ENCODE measurements at places on chromosomes 3 and 15.

GRCh38 chr15:93179700-93180102 lies 90.7 kb upstream of the RGMA start:
- DNase-seq: no peak

DNA sequence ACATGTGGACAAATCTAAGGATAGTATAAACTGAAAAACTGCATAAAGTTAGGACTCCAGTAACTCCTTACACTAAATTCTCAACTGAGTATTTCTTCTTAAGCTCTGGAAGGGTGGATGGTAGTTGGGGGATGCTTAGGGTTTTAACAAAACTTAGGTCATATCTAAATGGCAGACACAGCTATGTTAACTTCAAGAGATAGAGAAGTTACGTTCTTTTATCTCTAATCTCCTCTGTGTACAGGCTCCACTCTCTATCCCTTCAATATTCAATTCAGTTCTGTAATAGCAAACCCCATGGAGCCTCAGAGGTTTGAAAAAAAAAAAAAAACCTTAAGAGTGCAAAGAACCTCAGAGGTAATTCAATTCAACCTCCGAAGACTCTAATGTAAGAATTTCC lies 3.1 kb downstream of the CMTM6 start:
- DNase-seq: no peak

GRCh38 chr15:67924359-67924974 lies 84.6 kb upstream of the RNU6-1 start:
- no peak for DNase-seq

- DNase-seq: no peak
Measured at GRCh38 chr3:30294241-30294667, 312.1 kb upstream of the TGFBR2 start.

DNA sequence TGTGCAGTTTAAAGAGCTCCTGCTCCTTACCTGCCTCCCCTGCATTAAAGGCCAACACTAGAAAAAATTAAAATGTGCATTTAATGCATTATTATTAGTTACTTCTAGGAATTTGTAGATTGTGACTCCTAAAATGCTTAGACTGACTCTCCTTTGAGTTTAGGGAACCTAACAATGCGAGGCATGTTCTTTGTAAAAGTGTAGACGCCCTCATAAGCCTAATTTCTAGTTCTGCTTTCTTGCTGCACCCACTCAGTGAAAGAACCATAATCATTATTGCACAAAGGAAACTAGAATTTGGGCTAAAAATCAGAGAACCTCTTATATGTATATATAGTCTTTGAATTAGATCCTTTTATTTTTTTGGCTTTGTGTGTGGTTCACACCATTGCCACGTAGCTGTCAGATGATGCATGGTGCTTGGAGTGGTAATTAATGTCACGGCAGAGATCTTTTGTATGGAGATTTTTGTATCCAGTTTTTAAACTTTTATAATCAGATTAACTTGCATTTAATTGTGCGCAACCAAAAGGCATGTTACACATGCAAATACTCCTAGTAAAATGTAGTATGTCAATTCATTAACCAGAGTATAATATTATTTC lies 710 bp downstream of the ABHD10 start:
- DNase-seq: no peak

GRCh38 chr3:62667714-62668113 lies 207.5 kb downstream of the CADPS start:
- no peak for DNase-seq

DNA sequence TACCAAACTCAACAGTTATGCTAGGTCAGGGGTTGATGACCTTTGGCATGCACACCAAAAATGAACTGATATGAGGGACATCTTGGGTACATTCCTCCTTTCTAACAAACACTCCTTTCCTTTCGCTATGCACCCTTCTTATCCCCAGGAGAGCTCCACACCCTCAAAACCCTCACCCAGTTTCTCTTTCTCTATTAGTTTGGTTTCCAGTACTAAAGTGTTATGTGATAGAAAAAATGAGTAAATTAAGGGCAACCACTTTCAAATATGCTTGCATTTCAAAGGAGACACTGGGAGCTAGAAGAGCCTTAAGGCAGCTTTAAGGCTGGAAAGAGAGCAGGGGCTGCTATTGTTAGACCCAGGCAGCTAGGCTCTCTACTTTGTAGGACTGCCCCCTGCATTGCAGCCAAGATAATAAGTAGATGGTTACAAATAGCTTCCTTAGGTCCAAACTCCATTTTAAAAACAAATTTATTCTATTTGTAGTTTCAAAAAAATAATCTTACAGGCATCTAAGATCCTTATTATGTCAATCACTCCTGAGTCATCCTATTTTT lies 244.3 kb downstream of the ZIC1 start:
- DNase-seq: no peak

GRCh38 chr15:27757052-27757451 lies 342.1 kb downstream of the OCA2 start:
- no peak for DNase-seq

- no peak for DNase-seq
Measured at GRCh38 chr3:45773072-45773471, 23.3 kb downstream of the SLC6A20 start.

- DNase-seq: peak; percentile 71
Measured at GRCh38 chr15:101615986-101616848, 36.0 kb downstream of the TM2D3 start.

- DNase-seq: no peak
Measured at GRCh38 chr3:125434582-125435011, 59.5 kb upstream of the ZNF148 start.

GRCh38 chr3:30819067-30819798 lies 75.2 kb downstream of the GADL1 start:
- DNase-seq: no peak

GRCh38 chr15:95698230-95698629 lies 632.3 kb upstream of the NR2F2 start:
- DNase-seq: no peak

- no peak for DNase-seq
Measured at GRCh38 chr3:183309276-183309675, 56.2 kb downstream of the B3GNT5 start.

GRCh38 chr3:46895204-46895660 lies 17.7 kb downstream of the PTH1R start:
- peak; percentile 79 for DNase-seq

DNA sequence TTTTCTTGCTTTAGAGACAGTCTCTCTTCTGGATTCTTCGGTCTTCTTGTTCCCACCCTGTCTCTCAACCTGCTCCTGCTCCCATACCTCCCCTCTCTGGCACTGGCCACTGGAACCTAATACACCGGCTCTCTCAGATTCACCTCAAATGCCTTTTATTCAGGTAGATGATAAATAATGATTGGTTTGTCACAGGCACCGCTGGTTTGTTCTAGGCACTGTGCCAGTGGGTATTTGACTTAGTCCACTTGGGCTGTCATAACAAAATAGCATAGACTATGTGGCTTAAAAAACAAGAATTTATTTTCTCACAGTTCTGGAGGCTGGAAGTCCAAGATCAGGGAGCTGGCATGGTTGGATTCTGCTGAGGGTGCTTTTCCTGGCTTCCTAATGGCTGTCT lies 278.2 kb upstream of the STT3B start:
- DNase-seq: no peak

DNA sequence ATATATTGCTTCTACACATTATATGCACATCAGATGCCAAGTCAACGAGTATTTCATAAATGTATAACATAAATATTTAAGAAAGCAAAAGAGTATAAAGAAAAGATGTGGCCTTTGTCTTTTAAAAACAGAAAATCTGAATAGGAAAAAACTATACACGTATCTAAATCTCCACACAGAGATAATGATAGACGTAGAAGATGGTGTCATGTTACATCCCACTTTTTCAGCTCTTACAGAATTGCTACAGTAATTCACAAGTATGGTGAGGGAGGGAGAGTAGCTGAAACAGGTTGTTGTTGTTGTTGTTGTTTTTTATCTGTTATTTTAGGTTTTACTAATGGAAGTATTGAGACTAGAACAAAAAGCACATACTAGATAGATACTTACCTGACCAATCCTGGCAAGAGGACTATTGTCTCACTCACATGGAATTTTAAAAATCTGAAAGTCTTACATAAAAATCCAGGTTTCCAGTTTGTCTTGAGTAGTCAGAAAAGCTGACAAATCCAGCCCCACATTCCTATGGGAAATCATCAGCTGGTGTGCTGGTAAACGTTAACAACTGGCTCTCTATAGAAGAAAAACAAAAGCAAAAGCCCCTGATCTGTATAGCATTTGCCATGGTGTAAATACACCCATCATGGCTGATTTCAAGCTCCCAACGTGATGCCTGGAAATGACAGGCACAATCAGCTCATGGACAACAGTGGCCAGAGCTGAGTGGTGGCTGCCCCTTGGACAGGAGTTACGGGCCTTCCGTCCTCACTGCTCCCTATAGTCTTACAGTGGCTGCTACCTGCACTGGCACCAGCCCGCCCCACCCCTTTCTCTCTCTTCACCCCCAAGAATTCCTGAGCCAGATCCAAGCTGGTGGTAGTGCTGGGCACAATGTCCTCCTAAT lies 47.4 kb upstream of the VGLL4 start:
- DNase-seq: no peak

All from testis (tissue), 5 donors.